ENCODE measurements at places on chromosomes 16 and 17.

- DNase-seq, result peak; percentile 28
Observed at GRCh38 chr17:77373299-77374169, 232.8 kb downstream of the SEC14L1 start.

GRCh38 chr16:11306997-11307638, 26.0 kb upstream of the PRM1 start:
- no peak for DNase-seq

- DNase-seq, result no peak
Observed at GRCh38 chr17:3951420-3951819, 12.8 kb downstream of the ATP2A3 start.

DNA sequence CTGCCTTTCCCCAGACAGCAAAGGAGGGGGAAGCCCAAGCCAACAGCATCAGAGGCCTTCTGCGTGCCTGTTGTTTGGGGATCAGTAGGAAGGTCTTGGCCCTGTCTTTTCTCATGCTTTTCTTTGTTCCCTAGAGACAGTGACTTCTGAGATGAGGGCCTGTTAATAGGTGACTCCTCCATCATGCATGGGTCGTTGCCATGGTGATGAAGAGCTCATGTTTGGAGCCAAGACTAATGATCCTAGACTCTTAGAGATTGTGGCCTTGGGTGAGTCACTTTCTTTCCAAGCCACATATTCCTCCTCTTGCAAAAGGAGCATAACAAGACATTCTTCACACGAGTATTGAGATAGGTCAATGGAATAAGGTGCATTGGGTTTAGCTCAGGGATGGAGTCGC, 201.1 kb upstream of the ASIC2 start:
- no peak for DNase-seq

GRCh38 chr16:56193951-56194726, 2.9 kb downstream of the GNAO1 start:
- DNase-seq, result peak; percentile 70

DNA sequence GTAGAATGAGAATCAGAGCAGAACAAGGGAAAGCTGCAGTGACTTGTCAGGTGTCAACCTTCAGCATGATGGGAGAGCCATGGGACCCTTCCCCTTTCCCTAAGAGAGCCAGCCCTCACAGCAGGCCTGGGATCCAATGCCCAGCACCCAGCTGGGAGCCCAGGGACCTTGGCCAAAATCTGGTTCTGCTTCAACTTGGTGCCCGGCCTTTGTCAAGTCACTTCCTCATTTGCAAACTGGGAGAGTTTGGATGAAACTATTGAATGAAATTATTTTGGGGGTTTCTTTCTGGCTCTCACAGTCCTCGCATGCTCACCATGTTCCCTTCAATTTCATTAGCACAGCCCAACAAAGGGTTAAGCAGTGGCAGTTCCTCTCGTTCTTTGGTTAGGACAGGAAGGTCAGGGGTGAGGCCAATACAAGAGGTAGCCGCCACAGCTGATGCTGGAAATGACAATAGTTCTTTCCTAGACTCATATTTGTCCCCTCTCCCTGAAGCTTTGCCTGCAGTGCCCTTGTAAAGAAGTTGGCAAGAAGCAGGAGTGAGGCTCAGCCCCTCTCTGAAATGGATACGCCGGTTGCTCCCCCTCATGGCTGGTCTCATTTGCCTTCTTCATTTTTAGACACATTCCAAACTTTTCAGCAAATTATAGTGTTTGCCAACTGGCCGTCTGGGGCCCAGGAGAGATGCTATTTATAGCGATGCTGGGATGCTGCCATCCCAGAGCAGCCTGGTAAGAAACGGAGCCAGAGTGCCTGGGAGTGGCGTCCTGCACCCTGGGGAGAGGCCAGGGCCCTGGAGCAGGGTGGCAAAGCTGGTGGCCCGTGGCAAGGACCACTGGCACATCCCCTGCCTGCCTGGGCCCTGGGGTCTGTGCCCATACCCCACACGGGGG, 34.5 kb upstream of the MEOX1 start:
- no peak for DNase-seq

GRCh38 chr16:87267566-87267965, 49.6 kb downstream of the C16orf95 start:
- DNase-seq, result no peak

DNA sequence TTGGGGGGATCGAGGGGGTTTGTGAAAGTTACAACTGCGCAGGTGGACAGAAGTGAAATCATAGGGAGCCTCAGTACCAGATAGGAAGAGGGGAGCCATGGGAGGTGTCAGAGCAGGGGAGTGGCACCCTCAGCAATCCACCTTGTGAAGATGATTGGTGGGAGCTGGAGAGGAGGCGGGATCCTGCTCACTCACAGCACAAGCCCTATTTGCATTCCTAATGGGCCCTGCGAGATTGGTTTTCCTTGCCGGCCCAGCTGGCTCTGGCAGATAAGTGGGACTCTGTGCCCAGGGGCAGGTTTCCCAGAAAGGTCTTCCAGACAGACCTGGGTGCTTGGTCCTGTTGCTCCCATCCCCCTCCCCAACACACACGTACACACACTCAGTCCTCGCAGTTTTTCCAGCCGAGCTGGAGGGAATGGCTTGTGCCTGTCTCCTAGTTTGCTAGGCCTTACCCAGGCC, 9.4 kb downstream of the WNT3 start:
- no peak for DNase-seq

- DNase-seq, result no peak
Observed at GRCh38 chr16:73033271-73033998, 14.5 kb downstream of the ZFHX3 start.

- DNase-seq, result no peak
Observed at GRCh38 chr16:85025781-85026653, 1.6 kb upstream of the KIAA0513 start.

GRCh38 chr16:86287664-86288201, 222.6 kb upstream of the FOXF1 start:
- no peak for DNase-seq

DNA sequence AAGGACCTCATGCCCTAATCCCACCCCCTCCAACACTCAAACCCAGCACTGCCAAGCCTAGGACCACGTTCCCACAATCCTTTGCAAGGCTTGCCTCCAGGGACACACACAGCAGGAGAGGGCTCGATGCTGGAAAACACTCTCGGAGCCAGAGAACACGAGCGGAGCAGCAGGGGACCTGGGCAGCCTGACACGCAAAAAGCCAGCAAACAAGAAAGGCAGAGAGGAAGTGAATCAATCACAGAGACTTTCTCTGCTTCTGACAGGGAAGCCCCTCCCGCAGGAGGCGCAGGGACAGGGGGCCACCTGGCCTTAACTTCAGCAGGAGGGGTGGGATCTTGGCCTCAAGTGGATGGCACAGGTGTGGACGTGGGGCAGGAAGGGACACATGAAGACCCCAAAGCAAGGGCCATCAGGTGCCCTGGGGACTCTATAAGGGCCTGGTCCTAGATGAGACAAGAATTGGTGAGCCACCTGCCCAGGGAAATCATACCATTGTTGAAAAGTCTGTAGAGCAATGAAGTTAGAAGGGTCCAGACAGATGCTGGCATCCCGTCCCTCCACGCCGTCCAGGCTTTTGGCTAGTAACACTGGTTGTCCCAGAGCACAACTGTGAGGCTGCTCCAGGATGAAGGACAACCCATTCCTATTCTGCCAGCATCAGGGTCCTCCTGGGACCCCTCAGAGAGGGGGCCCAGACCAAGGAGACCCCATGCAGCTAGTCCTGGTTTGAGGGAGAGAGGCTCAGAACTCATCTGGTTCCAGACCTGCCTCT, 2.2 kb downstream of the SDK2 start:
- no peak for DNase-seq

DNA sequence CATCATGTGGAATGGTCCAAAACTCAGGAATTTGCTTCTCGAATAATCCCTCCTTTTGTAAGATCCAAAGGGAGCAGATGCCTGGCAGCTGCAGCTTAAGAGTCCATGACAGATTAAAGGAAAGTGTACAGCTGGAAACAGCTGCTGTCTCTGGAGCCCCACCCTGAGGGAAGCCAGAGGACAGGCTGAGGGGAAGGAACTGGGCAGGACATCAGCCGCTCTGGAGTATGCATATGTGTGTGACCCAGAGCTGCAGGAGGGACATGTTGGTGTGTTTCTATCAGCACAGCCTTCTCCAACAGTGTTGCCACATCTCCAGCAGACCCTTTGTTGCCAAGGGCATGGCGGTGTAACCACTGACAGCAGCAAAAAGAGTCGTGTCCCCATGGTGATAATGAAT, 46.2 kb downstream of the CYB561 start:
- no peak for DNase-seq

GRCh38 chr16:12474806-12475410, 328.8 kb downstream of the CPPED1 start:
- DNase-seq, result no peak

- DNase-seq, result no peak
Observed at GRCh38 chr17:39626171-39627046, at the start of gene PPP1R1B. Gene PPP1R1B, plus strand, starts transcription at chr17:39626952. Its CDS starts 441 bp downstream, at chr17:39627393.

DNA sequence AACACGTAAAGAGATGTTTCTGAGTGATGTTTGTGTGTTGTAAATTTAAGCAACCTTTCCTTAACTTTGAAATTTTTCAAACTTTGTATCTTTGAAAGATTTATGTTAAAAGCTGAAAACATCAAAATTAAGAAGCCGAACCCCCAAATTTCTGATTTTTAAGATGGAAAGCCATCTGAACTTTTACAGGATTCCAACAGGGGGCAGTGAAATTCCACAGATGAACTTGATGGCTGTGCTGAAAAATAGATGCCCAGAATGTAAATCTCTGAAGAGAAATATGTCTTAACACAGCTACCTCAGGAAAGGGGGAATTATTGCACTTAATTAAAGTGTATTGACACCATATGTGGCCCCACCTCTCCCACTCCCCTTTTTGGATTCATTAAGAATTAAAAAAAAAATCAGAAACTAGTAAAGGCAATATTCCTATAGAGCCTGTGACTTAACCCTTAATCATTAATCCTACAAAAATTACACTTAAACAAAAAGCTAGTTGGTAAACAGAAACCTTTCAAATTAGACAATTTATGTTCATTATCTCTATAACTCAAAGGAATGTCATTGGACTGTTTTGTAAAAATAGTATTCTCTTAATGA, 597.9 kb downstream of the KCNJ2 start:
- DNase-seq, result no peak

- no peak for DNase-seq
Observed at GRCh38 chr17:64247836-64248235, 15.2 kb downstream of the TEX2 start.

DNA sequence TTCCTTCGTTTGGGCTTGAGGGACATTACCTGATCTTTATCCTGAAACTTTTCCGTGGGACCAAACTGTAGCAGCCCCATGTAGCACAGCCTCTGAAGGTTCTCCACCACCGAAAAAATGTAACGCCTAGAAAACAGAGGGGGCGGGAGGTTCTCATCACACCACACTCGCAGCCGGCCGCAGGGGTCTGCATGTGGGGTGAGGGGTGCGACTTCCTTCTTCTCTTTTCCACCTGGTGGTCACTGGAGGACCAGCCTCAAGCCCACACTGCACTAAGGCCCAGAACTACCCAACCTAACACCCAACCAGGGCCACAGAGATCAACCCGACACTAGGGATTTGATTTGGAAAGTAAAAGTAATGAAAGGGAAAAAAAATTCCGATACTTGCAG, 57.1 kb downstream of the GTF3C1 start:
- DNase-seq, result no peak

GRCh38 chr17:64531955-64532371, 25.2 kb downstream of the CEP95 start:
- no peak for DNase-seq

DNA sequence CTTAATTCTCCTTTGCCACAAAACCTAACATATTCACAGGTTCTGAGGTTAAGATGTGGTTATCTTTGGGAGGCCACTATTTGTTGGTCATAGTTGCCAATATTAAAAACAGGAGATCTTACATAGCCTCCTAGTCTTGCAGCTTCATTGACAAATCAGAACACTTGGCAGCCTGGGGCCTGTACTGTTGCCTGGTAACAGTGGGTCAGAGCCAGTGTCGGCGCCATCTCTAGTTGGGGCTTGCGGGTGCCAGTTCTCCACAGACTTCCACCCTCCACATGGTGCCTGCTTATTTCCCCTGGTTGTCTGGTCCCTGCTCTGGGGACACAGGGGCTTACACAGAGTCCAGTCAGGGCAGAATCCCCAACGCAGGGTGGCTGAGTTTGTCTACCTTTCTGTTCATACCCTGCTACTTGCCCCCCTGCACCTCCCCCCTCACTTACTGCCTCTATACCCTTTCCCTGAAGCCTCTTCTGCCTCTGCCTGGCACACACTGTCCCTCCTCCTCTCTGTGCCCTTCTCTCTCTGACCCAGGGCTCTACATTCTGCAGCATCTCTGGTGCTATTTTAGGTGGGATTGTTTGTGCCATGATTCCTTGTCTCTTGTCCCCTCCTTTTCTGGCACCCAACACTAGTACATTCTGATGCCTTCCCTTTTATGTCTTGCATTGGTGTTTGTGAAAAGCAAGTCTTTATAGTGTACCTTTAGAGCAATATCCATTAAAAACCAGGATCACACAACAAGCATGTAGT, 13.4 kb downstream of the EPN2 start:
- DNase-seq, result no peak

DNA sequence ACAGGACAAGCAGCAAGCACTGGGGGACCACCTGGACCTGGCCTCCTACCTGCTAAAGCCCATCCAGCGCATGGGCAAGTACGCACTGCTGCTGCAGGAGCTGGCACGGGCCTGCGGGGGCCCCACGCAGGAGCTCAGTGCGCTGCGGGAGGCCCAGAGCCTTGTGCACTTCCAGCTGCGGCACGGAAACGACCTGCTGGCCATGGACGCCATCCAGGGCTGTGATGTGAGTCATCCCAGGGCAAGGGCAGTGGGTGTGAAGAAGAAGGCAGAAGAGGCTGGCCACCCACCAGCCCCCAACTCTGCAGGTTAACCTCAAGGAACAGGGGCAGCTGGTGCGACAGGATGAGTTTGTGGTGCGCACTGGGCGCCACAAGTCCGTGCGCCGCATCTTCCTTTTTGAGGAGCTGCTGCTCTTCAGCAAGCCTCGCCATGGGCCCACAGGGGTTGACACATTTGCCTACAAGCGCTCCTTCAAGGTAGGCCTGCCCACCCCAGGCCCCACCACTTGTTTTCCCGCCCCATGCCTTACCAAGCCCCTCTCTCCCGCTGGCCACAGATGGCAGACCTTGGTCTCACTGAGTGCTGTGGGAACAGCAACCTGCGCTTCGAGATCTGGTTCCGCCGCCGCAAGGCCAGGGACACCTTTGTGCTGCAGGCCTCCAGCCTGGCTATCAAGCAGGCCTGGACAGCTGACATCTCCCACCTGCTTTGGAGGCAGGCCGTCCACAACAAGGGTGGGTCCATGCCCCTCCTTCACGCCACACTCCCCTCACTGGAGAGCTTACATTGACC, 7.3 kb downstream of the PLEKHG4 start:
- DNase-seq, result no peak

Data from T-helper 9 cell (primary cell).